GM23248 (cell line): ENCODE measurements at places on chromosomes 7 and 10. TPM values are rescaled to one million over a fixed set of nuclear protein-coding genes. Genes with fewer than 3 reads are reported as not detected.

GRCh38 chr10:18532881-18533535 lies 118.4 kb downstream of the NSUN6 start:
- no peak for DNase-seq

DNA sequence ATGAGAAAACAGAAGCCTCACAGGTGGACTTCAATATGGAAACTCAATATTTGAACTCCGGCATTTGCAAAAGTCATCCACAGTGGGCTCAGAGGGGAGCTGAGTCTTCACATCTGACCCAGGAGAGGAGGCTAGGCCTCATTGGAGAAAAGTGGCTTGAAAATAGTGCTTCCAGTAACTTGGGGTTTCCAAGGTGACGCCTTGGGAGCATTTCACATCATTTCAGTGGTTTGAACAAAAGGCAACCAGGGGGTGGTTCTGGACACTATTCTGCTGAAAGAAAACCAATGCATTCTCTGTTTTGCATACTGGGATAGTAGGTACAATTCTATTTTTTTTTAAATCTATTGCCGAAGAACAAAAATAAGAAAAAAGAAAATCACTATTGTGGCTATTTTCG lies 599.2 kb upstream of the POM121L12 start:
- no peak for DNase-seq

DNA sequence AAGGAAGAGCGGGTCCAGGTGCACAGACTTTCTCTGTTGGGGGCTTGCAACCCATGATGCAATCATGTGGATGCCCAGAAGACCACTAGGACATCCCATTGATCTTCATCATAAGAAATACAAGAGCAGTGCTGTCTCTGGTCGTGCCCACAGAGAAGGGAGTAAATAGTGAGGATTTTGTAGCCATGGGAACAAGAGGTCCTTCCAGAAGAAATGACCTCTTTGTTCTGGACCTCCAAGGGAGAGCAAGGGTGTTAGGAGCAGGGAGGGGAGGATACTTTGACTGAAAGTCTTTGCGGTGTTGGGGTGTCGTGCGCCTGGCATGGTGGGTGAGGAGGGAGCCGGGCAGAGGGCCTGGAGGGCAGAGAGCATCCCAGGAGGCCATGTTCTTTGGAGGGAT lies 55.0 kb upstream of the EN2 start:
- DNase-seq: no peak

DNA sequence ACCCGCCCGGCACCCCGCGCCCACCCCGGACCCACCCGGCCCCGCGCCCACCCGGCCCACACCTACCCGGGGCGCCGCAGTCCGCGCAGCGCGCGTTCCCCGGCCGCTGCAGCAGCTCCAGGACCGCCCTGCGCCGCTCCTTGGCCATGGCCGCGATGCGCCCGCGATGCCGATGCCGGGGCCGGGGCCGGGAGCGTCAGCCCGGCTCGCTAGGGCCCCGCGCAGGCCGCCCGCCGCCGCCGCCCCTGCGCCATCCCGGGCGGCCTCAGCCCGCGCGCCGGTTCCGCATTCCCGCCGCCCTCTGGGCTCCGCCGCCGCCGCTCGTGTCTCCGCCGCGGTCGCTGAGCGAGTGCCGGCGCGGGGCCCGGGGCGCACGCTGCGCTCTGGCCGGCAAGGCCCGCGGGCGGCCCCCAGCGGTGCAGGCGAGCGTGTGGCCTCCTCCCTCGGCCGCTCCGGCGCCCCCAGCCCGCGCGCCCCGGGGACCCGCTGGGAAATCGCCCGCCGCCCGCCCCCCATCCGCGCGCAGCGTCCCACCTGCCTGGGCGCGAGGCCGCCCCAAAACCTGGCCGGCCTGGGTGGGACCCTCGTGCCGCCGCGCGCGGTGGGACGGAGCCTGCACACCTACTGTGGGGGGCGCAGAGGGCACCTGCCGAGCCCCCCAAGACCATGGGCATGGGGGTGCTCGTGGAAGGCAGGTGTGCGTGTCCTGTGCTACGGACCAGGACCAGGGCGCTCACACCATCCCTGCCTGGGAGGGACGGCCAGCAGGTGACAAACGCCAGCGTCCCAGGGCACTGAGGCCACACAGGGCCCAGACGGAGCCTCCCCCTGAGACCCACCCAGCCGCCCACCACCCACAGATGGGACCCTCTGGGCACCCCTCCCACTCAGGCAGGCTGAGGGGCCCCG lies at the start of gene ADAP1:
TSS of gene ADAP1 (minus strand) at position 351 of the 909 bp plus-strand sequence. CDS start at position 148, 203 bp downstream.
- DNase-seq: peak; percentile 58

- no peak for DNase-seq
Measured at GRCh38 chr7:98518159-98518947, 98.7 kb upstream of the NPTX2 start.

- peak; percentile 80 for DNase-seq
Measured at GRCh38 chr10:89029785-89030437, 39.3 kb downstream of the FAS start.

GRCh38 chr7:135169964-135170273 lies 588 bp downstream of the CYREN start:
- DNase-seq: no peak

- DNase-seq: no peak
Measured at GRCh38 chr10:34396663-34397062, 418.4 kb downstream of the PARD3 start.

GRCh38 chr7:126659124-126659523 lies 593.6 kb downstream of the GRM8 start:
- DNase-seq: no peak

- DNase-seq: no peak
Measured at GRCh38 chr7:32888505-32888904, 3.1 kb downstream of the KBTBD2 start.

DNA sequence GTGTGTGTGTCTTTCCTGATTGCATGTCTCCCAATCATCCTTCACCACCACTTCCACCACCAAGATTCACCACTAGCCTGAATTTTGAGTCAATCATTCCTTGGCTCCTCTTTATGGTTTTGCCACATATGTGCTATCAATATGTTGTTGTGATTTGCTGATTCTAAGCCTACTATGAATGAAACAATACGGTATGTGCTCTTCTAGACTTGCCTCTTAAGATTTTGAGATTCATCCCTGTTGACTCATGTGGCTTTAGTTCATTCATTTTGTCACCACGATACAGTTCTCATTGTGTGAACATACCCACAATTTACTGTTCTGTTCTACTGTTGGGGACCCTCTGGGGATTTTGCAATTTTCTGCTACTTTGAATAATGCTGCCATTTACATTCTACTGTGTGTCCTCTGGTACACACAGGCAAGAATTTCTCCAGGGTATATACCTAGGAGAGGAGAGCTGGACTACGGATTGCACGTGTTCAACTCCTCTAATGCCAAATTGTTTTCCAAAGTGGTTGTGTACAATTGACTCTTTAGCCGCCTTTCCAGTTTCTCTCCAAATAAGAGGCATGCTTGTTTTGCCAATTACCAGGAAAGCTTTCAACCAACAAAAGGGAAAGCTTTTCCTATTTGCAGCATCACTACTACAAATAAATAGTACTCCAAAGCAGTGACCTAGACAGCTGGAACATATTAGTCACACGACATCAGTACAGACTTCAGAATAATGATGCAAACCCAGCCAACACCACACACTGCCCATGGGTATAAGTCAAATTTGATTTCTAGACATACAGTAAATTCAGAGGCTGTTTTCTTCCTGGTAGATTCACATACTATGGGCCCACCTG lies 30.0 kb downstream of the SGMS1 start:
- peak; percentile 89 for DNase-seq

DNA sequence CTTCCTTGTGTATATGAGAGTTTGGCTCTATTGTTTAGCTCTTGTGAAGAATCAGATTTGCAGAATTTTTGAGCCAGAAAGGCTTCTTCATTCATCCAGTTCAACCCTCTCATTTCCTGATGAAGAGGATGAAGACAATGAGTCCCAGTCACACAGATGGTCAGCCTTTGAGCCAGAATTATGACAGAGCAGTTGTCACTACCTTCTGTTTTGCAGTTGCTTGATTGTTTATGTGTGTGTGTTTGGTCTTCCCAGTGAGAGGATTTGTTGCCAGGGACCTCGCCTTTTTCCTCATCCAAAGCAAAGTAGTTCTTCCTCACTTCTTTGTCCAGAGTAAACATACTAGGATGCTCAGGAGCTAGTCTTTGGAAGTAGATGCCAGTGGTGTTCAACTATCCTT lies 15.6 kb downstream of the MDFIC start:
- no peak for DNase-seq

DNA sequence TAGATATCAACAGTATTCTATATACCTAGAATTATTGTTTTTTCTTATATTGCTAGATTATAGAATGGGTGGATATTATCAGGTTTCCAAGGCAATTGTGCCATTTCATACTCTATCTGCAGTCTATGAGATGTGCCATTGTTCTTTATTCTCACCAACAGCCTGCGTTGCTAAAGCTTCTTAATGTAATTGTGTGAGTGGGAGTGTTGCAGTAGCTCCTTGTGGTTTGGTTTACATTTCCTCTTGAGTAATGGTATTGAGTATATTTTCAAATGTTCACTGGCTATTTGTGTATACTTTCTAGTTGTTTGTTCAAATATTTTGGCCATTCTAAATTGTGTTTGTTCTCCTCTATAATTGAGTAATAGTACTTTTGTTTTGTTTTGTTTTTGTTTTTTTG lies 199.2 kb downstream of the TFEC start:
- DNase-seq: no peak

DNA sequence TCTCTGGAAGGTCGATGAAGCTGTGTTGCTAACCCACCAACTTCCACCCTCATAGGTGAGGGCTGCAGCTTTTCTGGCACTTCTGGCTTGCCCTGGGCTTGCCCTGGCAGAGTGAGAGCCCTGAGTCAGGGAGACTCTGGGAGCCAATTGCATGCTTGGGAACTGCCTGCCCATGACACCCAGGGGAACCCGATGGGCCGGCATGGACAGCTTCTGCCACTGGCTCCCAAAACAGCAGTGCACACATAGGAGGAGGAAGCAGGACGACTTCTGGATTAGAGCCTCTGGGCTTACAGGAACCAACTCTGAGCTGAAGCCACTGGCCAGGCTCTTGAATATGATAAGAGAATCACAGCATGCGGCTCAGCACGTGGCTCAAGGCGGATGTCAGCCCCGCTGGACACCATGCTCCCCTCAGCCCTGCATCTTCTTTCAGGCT lies 135.2 kb upstream of the UNC5B start:
- peak; percentile 22 for DNase-seq

GRCh38 chr10:21449288-21449966 lies 76.1 kb downstream of the SKIDA1 start:
- no peak for DNase-seq

DNA sequence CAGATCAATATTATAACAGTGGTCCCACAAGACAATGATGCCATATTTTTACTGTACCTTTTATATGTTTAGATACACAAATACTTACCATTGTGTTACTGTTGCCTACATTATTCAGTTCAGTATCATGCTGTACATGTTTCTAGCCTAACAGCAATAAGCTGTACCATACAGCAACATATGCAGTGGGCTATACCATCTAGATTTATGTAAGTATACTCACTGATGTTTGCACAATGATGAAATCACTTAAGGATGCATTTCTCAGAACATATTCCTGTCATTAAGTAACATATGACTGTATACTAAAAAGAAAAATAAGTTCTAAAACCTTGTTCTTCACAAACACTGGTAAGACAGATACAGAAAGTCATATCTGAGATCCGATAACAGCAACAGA lies 468.6 kb upstream of the SEMA3A start:
- peak; percentile 7 for DNase-seq

DNA sequence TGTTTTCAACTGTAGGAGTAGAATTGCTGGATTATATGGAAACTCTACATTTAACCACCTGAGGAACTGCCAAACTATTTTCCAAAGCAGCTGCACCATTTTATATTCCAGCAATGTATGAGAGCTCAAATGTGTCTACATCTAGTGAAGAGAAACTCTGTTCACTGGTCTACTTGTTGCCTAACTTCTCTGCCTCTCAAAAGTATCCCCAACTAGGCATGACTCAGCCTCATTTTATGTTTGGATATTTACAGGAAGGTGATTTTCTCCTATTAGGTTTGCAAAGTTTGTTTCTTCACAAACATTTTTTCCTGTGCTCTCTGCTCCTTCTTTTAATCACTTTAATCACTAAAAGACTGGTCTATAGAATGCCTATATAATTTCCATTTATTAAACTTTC lies 37.1 kb upstream of the SRI start:
- DNase-seq: no peak

DNA sequence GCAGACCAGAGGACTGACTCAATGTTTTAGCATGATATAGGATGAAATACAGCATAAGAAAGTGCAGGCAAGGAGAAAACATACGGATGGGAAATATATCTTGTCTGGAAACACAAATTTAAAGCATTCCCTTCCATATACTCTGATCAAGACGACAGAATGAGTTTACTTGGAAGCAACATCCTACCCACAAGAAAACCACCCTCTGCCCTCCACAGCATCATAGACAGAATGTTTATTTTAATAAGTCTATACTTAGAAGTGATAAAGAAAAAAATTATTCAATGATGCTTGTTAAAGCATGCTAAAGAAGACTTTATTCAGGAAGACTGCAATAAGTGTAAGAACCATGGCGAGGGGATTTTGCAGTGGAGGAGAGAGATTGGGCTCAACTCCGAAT lies 32.4 kb upstream of the HIBADH start:
- DNase-seq: no peak

DNA sequence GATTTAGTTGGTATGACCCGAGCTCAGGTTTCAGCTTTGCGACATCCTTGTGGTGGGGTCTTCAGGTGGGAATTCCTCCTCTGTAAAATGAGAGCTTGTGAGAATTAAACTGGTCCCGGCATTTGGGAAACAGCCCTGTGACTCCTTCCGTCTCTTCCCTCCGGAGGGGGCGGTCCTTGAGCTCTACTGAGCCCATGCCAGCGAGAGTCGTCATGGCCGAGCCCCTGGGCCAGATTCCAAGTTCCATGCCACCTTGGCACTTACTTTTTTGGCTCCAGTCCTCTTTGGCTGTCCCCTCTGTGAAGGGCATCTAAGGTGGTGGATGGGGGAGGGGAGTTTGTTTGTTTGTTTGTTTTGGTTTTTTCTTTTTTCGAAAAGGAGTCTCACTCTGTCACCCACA lies 47.6 kb downstream of the GTF2IRD1 start:
- DNase-seq: peak; percentile 6

DNA sequence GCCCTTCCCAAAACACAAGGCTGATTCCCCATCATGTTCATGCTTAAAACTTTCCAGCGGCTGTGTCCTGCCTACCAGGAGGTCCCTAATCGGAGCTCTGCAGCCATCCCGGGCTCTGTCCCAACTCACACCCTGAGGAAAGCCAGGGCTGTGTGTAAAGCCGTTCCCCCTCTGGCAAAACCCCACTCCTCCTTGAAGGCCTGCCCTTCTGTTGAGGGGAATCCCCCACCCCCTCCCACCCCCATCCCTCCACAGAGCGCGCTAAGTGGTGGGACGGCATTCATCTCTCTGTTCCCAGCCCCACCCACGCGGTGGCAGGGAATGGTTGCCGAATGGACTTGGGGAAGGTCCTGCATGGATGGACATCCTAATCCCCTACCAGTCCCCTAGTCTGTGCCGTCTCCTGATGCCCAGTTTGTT lies 667 bp upstream of the TMEM120A start:
- no peak for DNase-seq

GRCh38 chr7:83149466-83149865 lies 13.2 kb downstream of the PCLO start:
- no peak for DNase-seq

The GOT1 gene
- total RNA-seq: 19.1 and 39.6 TPM in 2 replicates

The PTPRE gene
- total RNA-seq: 2.7 and 3.0 TPM in 2 replicates

The SLC26A3 gene
- not detected in 2 replicates for total RNA-seq

The ERVW-1 gene
- not detected in 2 replicates for total RNA-seq

The ZNF365 gene
- 0.86 and 2.4 TPM in 2 replicates for total RNA-seq

The ZEB1 gene
- 50.0 and 69.8 TPM in 2 replicates for total RNA-seq

The ACTL6B gene
- total RNA-seq: not detected in 2 replicates
